ENCODE measurements at places on chromosomes 4 and X. TPM values are rescaled to one million over a fixed set of nuclear protein-coding genes. Genes with fewer than 3 reads are reported as not detected.

DNA sequence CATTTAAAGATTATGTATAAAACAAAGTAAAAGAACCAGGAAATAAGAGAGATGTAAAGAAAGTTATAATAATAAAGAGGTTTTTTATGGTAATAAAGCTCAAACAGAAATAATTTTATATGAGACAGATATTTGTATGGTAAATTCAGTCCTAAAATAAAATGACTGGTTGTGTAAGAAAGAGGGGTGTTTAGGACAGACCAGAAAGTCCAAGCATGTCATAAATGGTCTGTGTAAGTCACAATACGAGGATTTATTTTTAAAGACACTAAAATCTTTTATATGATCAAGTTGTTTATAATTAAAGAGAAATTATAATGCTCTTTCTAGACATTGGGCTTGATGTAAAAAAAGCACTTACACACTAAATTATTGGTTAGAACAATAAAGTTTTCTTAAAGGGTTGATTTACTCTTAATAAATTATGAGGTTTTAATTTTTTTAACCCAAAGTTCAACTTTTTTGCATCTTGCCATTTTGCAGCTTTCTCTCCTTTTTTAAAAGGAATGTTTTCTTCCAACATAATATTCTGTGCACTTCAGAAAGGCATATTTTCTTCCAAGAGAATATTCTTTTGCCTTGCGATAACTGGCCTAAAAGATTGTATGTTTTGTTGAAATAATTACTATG is 61.9 kb upstream of the TCEAL2 start:
- no peak for DNase-seq

DNA sequence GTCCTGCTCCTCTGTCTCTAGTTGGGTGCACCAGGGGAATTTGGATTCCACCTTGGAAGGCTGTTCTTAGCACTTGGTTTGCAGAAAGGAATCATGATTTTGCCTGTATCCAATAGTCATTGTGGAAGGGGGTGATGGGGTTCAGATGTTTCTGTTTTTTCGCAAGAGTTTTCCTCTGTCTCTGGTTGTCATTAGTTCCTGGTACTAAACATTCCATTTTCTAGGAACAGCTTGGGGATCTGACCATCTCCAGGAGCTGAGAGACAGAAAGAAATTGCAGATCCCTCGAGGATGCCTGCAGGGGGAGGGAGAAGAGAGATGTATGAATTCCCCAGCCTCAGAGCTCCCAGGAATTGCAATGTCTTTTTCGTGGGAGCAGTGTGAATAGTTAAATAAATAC is 70.9 kb downstream of the CYTL1 start:
- DNase-seq = no peak

DNA sequence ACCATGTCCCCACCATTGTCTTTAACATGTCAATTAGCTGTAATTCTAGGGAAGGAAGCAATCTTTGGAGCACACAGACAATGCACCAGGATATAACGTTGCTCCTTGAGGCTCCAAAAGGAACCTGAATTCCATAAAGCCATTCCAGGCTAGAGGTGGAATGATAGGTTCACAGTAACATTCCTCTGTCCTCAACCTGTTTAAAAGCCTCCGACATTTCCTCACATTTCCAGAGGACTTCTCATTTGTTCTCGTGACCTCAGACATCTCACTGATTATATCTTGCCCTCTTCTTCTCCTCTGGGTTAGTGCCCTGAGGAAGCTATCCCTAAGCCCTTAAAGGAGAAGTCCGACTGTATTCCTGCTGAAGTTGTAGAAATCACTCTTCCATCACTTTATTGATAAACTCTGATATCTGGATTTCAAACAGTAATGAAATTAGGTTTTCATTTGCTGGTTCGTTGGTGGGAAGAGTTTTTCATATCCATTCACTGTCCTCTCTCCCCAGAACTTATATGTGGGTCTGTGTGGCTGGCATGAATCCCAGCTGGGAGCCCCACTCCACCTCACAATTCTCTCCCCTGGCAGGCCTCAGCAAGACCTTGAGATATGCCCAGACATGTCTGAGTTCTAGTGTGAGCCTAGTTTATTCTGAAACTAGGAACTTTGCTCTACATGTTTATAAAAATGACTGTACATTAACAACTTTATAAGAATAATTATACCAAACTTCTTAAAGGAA is 44.2 kb upstream of the PRSS12 start:
- no peak for DNase-seq

GRCh38 chrX:118974088-118974907 is at the start of gene LONRF3:
Gene LONRF3, plus strand, starts transcription at chrX:118974618. Its CDS starts 163 bp downstream, at chrX:118974781.
- peak; percentile 46 for DNase-seq

GRCh38 chr4:41213625-41214135 is 662 bp downstream of the APBB2 start:
- DNase-seq = peak; percentile 71

GRCh38 chr4:113639326-113639725 is 122.2 kb downstream of the CAMK2D start:
- DNase-seq = no peak

Gene FAM149A
- total RNA-seq = 6.8 TPM

- DNase-seq = no peak
Observed at GRCh38 chrX:64853424-64853823, 122.8 kb downstream of the ZC4H2 start.

GRCh38 chrX:9278475-9279233 is 186.2 kb upstream of the TBL1X start:
- DNase-seq = no peak

GRCh38 chr4:140717313-140717712 is 38.9 kb downstream of the TBC1D9 start:
- DNase-seq = no peak
